LNCaP clone FGC (cell line): ENCODE measurements at places on chromosomes 3 and 15.

- DNase-seq: peak; percentile 56
These were observed 207.2 kb downstream of the EPHA3 start for GRCh38 chr3:89314454-89315098.

GRCh38 chr3:24520976-24521419 lies 26.3 kb upstream of the THRB start:
- no peak for DNase-seq

DNA sequence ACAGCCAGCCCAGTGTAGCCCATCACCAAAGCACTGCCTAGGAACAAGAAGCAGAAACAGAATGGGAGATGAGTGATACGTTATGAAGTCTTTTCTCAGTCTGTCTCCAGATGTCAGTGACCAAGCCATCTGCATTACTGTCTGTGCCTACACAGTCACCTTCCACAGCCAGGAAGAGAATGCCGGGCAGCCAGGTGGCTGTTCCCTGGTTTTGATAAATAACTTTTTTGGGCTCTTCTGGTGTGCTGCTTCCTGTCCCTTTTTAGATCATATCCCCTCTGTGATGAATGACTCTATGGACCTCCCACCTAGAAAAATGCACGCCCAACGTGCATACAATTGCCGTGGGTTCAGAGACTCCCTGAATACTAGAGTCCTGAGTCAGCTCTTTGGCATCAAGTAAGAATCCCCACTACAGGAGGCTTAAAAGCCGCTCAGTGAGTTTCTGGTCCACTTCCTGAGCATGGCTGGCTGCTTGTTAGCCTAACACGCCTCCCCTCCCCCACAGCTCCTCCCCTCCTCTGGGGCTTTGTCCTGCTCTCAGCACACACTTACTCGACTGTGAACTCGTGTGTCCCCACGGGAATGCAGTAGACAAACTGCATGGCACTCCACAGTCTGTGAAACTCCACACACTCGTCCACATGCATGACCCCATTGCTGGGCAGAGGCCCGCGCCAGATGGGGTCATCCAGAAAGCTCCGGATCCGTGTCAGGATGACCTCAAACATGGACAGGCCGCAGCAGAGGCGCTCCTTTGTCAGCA lies 34.7 kb downstream of the NIPA2 start:
- DNase-seq: no peak

DNA sequence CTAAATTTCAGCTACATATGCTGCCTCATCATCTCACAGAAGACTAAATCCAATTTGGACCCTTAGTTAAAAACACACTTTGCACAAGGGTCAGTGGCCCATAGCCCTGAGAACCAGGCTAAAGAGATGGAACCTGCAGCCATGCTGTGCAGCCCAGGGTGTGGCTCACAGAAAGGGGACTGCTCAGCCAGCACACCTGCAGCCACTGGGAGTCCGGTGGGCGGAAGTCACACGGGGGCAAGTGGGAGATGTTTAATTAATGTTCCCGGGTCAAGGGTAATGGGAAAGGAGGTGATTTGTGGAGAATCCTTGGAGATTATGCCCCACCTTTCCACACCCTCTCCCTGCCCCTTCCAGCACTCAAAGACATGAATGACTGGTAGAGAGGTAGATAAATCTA lies 467.4 kb downstream of the EPHB1 start:
- no peak for DNase-seq

DNA sequence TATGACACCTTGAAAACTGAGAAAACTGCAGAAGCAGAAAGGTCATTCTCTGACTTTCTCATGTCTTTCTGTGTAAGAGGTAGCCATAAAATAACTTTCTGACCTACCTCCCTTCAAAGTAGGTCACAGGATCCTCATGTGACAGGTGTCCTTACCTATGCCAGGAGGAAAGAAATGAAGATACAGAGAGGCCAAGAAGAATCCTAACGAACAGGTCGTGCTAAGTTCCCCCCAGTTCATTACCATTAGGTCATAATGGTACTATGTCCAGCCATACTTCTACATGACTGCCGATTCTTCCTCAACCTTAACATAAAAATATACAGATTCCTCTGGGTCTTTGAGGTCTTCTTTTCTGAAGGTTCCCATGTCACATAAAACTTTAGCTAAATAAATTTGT lies 118.6 kb downstream of the FOXB1 start:
- DNase-seq: no peak

GRCh38 chr3:13657660-13658435 lies 108.9 kb downstream of the FBLN2 start:
- DNase-seq: no peak

DNA sequence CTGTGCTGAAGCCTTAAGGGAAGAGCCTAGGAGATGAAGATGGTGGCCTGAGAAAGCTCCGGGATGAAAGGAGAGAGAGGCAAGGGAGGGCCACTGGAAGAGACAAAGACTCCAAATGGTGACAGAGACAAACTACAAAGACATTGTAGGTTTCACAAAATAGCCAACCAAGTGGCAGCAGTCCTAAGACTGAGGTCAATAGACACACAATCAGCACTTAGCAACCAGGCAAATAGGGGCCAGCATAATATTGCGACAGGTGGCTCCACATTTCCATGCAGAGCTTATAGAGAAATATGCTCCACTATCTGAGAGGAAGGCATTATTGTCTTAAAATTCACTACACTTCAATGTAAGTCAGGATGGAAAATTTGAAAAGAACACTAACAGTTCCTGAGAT lies 22.1 kb upstream of the MYO5C start:
- no peak for DNase-seq

- DNase-seq: peak; percentile 98
These were observed 73.9 kb downstream of the TBC1D2B start for GRCh38 chr15:78003539-78004008.

GRCh38 chr3:87351937-87352336 lies 75.6 kb upstream of the POU1F1 start:
- no peak for DNase-seq

GRCh38 chr3:174863488-174863887 lies 4.4 kb downstream of the NAALADL2 start:
- peak; percentile 81 for DNase-seq

- no peak for DNase-seq
These were observed 147.7 kb upstream of the SATB1 start for GRCh38 chr3:18572809-18573208.

DNA sequence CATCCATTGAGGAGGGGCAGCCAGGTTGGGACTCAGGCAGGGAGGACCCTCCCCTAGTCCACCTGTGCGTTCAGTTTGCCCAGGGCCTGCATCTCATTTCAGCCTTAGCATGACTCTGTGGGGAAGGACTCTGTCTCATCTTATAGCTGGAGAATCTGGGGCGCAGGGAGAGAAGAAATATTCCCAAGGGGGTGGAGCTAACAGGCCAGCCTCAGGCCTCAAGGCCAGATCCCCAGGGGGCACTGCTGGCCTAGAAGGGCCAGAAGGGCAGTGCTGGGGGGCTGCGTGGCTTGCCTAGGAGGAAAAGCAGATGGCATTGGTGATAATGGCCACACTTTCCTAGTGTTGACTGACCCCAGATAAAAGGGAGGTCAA lies 10.9 kb downstream of the AMOTL2 start:
- no peak for DNase-seq

- no peak for DNase-seq
These were observed 431.6 kb upstream of the LMCD1 start for GRCh38 chr3:8070011-8070410.

DNA sequence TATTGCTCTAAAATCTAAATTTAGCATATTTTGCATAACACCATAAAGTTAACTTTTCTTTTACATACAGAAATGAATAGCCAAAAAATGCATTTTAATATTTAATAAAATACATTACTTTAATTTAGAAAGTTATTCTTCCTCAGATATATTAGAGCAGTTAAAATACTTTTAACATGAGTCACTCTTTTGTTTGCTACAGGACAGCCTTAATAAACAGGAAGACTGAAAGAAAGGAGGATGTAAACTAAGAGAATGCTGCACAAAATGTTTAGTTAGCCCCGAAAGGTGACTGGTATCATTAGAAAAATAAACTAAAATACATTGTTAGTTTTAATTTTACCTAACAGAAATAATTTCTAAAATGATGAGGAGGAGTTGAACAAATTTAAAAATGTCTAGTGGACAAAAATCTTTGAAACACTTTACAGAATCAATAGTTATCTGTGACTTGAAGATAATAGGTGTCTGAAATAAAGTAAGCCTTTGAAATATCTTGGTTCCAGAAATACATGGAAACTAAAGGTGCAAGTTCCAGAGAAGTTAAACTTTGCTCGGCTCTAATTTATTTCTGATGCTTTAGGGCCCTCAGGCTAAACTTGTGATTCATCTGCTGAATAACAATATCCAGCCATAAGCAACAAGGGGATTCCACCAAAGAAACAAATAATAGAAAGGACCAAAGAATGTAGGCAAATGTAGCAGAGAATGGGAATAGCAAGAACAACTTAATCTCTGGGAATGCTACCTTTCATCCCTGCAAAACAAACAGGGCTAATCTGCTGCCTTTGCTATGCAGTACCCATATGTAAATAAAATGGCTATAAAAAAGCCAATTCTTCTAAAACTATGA lies 138.3 kb upstream of the UBP1 start:
- DNase-seq: no peak

- DNase-seq: peak; percentile 54
These were observed 8.0 kb downstream of the FYCO1 start for GRCh38 chr3:45987368-45988291.

DNA sequence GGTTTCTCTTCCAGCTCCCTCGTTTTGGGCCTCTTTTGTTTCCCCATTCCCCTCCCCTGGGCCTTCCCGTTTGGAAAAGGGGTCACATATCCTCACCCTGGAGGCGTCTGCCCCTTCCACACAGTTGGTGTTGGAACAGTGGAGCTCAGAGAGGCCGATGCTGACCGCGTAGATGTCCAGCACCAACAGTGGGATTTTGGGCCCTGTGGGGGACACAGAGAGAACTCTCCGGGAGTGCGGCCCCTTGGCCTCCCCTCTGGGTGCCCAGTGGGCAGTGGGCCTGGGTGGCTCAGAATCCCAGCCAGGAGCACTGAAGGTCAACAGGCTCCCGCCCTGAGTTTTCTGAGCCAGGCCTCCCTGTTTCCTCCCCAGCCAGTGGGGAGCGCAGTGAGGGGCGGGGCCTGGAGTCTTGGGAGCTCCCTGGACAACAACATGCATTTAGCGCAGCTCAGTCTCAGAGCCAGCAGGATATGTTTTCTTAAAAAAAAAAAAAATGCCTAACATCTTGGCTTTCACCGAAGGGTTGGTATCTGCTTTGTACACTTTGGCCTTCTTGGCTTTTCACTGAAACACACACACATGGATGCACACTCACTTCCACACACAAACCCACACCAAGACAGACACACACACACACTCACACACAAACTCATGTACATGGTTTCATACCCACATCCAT lies 670 bp upstream of the ISLR start:
- DNase-seq: no peak
